IPS DF 6.9 (cell line): ENCODE measurements at places on chromosomes 3 and 15.

DNA sequence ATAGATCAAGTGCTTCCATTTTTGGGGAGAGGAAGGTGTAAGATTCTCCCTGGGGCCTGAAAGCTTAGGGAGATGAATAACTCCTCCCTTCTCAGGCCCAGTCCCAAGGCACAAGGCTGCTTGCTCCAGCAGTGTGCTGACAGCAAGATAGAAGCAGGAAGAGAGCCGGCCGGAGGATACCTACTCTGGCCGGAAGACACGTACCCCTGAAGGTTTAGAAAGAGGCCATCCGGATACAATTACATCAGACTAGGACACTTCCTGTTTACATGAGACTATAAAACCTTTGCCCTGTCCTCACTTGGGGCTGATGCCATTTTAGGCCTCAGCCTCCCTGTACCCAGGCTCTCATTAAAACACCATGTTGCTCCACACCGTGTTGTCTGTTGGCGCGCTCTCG is 329.9 kb downstream of the SV2B start:
- no peak for DNase-seq

DNA sequence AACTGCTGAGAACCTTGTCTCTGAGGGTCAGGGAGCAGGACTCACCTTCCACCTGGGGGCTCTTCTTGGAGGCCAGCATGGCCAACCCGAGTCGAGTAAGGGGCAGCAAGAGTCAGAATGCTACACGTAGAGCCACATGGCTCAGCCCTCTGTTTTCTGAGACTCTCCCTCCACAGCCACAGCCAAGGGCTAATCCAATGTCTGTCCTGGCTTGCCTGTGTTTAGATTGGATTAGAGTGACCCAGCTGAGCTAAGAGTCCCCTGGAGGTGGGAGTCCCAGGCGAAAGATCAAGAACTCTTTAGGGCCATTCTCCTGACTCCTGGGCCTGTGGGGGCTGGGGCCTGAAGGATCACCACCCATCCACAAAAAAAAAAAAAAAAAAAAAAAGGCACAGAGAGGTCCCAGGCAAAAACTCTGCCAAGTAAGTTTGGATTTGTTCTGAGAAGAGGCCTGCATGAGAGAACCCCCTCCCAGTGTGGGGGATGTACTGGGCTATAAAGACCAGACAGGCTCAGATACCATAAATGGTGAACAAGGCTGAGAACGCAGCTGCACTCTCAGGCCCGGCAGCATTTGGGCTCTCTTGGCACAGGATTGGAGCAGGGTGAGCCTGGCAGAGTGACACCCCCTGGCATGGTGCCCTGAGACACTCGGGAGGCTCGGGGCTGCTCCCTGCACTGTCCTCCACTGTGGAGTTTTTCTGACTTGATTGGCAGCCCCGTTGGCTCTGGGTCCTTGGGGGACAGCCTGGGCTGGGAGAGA is 88.0 kb upstream of the OSBPL11 start:
- DNase-seq: no peak

- DNase-seq: no peak
Measured at GRCh38 chr3:44104668-44105321, 136.9 kb upstream of the TOPAZ1 start.

- no peak for DNase-seq
Measured at GRCh38 chr15:35595656-35596055, 49.7 kb upstream of the DPH6 start.

GRCh38 chr3:195265363-195265976 is 5.5 kb downstream of the XXYLT1 start:
- DNase-seq: no peak

GRCh38 chr3:17761563-17761962 is 19.1 kb upstream of the TBC1D5 start:
- no peak for DNase-seq

- no peak for DNase-seq
Measured at GRCh38 chr3:128727485-128727884, 1.5 kb downstream of the RAB7A start.

- DNase-seq: no peak
Measured at GRCh38 chr15:46278486-46279090, 643.8 kb downstream of the SQOR start.

GRCh38 chr3:18809640-18810305 is 338.5 kb upstream of the KCNH8 start:
- DNase-seq: no peak

DNA sequence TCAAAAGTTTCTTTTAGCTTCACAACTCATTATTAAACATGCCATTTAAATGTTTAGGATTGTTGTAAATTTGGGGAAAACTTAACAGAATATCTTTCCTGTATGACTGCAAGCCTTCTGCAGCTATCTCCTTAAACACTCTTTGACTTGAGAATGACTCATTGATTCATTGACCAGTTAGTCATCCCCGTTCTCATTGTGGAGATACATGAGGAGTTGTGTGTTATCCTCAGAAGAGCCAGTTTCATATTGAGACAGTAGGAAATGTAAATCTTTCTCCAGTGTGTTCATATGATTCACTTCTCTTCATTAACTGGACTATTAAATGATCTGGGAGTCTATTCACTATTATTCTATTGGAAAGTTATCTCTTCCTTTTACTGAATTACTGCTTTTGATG is 83.0 kb downstream of the CRYGS start:
- DNase-seq: no peak

GRCh38 chr3:111071257-111072030 is at the start of gene NECTIN3:
Gene NECTIN3, plus strand, starts transcription at chr3:111071816. Its CDS starts 202 bp downstream, at chr3:111072018.
- peak; percentile 79 for DNase-seq

- no peak for DNase-seq
Measured at GRCh38 chr15:86610038-86610437, 530.4 kb downstream of the AGBL1 start.

GRCh38 chr15:92770641-92771040 is 115.1 kb upstream of the FAM174B start:
- DNase-seq: no peak

DNA sequence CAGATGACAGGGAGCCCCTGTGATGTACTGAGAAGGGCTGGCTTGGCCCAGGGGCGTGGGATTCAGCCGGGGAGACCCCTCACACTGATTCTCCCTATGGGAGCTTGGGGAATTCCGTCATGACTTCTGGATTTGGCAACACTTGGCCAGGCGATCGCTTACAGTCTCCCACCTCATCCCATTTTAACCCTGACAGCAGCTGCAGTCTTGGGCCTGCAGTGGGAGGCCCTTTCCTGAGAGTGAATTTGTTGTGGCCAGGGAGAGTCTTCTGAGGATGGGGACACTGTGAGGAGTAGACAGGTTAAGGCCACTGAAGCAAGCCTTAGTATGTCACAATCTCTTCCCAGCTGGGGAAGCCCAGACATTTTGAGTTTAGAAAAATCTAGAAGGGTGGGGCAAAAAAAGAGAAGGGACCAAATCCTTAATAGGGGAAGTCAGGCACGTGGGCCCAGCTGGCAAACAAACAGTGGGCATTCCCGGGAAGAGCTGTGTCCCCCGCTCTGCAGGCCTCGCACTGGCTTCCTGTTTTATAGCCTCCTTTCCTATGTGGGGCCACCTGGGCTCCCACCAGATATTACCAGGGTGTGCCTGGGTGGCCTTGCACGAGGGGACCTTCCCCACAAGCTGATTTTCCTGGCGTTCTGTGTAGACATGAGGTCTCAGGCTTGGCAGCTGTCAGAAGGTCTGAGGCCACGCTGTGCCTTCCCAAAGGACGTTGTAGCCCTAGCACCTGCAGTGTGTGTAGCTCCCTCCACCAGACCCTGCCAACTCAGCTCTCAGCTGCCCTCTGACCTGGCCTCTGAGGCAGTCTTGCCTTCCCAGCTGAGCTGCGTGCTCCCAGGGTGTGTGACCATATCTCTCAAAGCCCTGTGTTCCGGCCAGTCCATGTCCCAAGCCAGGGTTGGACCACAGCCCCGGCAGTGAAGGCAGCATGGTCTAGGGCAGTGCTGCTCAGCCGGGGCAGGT is 64.5 kb downstream of the FEM1B start:
- no peak for DNase-seq

- no peak for DNase-seq
Measured at GRCh38 chr15:74193299-74193718, 9.3 kb downstream of the STRA6 start.

GRCh38 chr3:63661242-63661641 is 8.8 kb downstream of the SNTN start:
- DNase-seq: no peak

DNA sequence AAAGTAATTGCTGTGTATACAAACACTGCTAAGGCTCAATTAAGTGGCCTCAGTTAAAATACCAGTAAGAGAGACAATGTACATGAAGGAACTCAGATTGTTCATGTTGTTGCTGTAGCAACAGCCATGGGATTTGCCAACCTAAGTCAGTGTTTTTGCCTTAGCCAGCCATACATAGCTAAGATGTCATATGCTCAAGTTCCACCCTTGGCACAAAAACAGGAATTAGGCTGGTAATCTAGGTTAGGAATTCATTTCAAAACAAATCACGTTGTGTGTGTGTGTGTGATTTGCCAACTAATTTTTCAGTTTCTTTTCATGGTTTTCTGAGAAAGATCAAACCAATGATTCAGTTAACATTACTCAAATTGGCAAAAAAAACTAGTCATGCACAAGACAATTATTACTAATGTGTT is 143.7 kb upstream of the KCNMB2 start:
- no peak for DNase-seq
